ENCODE measurements at places on chromosomes 3 and 15.

DNA sequence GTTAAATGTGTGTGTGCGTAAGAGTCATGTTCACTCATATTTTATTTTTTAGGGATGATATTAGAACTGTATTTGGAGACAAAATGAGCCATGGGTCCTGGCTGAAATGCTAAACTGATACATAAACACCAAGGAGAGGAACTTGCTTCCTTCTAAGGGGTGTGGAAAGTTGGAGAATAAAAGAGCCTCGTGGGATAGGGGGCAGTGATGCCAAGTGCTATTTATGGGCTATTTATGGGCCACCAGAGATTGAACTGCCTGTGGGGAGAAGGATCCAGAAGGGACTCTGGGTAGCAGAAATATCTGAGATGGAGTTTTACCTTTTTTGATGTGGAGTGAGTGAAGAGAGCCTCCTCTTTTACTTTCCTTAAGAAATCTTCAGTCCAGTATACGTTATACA is 1.8 kb upstream of the ARNT2 start:
- no peak for DNase-seq

GRCh38 chr15:76973362-76973743 is 21.6 kb upstream of the PSTPIP1 start:
- peak; percentile 57 for DNase-seq

GRCh38 chr3:126118591-126118990 is 34.7 kb upstream of the SLC41A3 start:
- no peak for DNase-seq

DNA sequence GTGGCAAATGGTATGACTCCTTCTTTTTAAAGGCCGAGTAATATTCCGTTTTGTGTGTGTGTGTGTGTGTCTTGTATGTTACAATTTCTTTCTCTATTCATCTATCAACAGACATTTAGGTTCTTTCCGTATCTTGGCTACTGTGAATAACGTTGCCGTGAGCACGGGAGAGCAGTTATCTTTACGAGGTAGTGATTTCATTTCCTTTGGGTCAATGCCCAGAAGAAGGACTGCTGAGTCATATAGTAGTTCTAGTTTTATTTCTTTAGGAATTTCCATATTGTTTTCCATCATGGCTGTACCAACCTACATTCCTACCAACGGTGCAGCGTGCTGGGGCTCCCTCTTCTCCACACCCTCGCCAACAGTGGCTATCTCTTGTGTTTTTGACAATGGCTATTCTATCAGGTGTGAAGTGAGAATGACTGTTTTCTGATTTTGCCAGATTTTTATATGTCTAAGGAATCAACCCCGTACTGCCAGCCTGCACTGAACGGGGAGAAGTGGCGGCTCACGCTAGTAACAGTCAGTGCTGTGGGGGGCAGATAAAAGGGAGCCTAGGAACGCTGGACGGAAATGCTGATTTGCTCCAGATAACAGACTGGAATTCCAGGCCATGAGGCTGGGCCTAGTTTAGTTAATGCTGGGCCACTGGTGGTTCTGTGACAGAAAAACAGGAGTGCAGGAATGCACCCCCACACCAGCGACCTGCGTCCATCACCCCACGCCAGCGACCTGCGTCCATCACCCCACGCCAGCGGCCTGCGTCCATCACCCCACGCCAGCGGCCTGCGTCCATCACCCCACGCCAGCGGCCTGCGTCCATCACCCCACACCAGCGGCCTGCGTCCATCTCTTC is 168.1 kb downstream of the XXYLT1 start:
- no peak for DNase-seq

DNA sequence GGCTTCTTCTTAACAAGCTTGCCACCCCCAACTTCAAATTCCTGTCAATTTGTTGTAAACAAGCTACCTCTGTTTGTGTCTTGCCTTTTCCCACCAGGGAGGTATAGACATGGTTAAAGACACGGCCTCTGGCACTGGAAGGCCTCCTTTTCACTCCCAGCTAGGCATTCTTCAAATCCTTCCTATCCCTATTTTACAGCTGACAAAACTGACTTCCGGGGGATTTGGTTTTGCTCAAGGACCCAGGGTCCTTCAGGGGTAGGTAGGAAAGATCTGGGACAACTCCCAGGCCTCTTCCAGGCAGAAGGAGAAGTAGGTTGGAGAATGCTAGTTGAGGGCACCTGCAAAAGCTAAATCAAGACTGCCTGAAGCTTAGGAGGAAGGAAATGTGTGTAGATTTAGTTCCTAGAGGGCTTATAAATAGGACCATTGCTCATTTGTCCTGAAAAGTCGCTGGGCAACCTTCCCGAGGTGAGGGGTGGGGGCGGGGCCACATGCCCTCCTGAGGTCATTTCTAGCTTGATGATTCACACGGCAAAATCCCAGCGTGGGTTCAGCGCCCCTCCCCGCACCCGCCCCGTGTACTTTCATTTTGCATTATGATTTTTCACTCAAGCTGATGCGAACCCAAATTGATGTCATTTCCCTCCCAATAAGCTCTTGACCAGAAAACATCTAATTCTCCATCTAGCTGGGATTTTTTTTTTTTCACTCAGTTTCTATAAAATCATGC is 365.5 kb downstream of the SHQ1 start:
- DNase-seq: peak; percentile 21

DNA sequence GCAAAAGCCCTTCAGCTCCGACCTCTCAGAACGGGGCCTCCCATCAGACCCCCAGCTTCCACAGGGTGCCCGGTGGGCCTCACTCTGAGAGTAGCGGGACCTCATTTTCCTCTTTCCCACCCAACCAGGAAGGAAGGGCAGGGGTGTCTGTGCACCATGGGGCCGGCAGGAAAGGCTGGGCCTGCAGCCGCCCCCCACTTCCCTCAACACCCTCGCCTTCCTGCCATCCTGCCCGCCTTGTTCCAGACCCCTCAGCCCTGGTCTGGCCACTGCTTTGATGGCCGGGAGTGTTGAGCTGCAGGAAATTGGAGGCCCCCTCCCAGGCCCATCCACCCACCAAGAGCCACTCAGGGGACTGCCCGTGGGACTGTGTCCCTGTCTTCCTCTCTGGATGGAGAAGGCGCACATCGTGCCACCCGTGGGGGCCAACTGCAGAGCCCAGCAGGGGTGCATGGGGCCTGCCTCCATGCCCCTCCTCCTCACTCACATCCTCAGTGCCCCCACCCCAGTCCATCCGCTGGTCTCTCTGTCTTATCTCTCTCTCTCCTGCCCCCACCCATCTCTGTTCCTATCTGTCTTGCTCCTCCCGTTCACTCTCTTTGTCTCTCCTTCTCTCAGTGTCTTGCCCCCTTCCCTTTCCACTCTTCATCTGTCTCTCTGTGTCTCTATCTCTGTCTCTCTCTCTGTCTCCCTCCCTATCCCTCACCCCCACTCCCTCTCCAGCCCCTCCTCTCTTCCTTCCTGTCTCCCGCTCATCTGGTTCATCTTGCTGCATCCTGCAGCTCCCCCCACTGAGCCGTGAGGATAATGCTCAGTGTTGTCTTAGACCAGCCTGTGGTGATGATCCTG is 1.8 kb upstream of the PLXND1 start:
- no peak for DNase-seq

DNA sequence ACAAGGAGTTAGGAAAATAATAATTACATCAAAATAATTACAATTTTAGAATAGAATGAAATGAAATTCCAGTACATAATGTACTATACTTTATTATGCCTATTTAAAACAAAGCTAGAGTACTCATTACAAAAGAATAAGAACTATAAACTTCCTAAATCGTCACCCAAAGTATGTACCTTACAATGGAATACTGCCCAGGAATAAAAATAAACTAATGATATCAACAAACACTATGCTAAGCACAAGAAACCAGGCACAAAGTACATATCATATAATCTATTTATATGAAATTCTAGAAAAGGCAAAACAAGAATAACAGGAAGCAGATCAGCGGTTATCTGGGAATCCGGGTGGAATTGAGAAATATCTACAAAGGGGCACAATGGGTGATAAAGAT is 84.7 kb downstream of the MYO9A start:
- DNase-seq: no peak

DNA sequence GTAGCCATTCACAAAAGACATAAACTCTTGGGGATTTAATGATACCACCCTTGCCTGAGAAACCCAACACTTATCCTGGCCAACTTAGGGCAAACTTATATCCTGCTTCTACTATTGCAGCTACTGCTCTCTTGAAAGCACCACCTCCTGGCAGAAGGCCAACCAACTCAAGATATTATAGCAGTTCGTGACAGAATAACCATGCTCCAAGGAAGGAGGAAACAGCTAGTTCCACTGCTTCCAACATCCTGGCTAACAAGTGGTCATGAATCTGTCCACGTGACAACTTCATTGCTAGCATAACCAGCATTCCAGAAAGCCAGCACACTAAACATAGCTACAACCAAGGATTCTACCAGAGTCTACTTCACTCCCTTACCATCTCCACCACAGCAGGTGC is 1037.5 kb downstream of the TBL1XR1 start:
- DNase-seq: no peak

GRCh38 chr3:12040902-12041301 is 36.7 kb downstream of the SYN2 start:
- DNase-seq: no peak

DNA sequence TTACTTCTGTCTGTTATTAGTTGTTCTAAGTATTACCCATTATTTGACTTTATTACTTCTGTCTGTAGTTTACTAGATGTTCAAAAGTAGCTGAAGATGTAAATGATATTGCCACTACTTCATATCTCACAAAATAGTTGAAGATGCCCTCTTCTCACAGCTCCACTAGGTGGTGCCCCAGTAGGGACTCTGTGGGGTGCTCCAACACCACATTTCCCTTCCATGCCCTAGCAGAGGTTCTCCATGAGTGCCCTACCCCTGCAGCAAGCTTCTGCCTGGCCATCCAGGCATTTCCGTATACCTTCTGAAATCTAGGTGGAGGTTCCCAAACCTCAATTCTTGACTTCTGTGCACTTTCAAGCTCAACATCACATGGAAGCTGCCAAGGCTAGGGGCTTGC is 80.8 kb downstream of the KCNH8 start:
- DNase-seq: no peak

DNA sequence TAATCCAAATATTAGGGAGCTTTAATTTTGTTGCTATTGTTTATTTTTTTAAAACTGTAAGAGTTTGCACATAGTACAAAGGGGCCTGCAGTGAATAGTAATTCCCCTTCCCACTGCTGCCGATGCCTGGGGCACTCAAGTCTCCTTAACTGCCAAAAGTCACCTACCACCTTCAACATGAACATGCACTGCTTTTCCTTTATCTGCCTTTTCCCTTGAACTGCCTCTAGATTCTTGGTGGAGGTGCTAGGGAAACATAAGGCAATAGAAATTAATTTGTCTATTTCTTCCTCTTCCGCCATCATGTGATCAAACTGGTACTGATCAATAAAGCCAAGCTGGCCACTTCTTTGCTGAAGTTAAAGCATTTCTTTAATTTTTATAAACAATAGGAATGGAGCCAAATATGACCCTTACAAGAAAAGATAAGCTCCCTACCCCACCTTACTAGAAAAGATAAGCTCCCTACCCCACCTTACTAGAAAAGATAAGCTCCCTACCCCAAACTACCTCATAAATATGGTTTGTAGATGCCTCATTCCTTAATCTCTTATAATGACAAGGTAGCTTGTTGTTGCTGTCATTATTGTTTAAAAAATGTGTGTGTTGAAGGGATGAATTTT is 17.4 kb upstream of the ACAP2 start:
- DNase-seq: no peak

DNA sequence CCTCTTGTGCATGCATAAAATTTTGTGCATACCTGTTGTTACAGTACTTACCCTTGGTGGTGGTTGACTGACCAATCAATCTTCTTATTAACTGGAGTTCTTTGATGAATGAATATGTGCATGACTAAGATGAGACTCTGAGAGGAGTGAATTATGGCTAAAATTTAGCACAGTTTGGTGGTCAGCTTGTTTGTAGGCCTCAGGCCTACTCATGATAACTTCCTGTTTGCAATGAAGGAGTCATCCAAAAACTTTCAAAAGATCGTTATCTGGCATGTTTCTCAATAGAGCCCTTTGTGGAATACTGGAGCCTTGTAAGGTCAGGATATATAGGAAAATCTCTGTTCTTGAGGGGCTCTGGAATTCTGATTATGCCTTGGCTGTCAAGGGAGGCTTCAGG is 66.5 kb downstream of the LEKR1 start:
- DNase-seq: no peak

DNA sequence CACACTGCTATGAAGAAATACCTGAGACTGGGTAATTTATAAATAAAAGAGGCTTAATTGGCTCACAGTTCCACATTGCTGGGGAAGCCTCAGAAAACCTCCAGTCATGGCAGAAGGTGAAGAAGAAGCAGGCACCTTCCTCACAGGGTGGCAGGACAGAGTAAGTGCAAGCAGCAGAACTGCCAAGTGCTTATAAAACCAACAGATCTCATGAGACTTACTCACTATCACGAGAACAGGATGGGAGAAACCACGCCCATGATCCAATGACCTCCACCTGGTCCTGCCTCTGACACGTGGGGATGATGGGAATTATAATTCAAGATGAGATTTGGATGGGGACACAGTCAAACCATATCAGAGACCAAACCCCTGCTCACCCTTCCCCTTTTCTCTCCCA is 75.0 kb downstream of the TRIM69 start:
- DNase-seq: no peak

DNA sequence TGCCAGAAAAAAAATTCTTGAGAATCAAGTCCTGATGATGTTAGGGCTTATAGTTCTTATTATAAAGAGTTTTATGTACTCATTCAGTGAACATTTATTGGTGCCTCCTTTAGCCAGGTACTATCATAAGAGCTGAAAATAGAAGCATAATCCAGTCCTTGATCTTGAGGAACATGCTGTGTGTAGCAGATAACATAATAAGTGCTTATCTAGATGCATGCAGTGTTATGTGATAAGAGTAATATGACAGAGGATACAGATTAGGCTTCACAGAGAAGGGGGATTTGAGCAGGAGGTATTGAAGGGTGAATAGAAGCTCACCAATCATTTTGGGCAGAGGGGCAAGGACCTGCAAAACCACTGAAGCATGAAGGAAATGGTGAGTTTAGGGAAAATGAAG is 1.1 kb downstream of the CCR2 start:
- no peak for DNase-seq

- no peak for DNase-seq
These were observed 99.1 kb downstream of the SSR3 start for GRCh38 chr3:156455839-156456238.

DNA sequence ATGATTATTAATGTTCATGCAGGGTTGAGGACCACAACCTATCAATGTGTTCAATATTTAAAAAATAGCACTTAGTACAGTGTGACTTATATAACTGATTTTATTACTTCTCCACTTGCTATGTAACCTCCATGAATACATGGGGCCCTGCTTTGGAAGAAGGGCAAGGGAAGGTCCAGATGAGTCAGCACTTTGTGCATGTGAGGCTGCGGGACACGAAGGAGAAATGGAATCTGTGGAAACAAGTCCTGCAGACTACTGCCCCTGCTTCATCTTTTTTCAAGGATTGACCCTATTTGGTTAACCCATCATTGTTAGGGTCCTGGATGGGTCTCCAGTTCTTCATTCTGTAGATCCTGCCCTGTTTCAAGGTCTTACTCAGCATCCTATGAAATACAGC is 1.6 kb downstream of the NXPE3 start:
- no peak for DNase-seq

- no peak for DNase-seq
These were observed 9.2 kb downstream of the IGF2BP2 start for GRCh38 chr3:185815391-185816282.

- no peak for DNase-seq
These were observed 192.7 kb upstream of the HES1 start for GRCh38 chr3:193943200-193943599.
